Stimulated activated CD8-positive, alpha-beta memory T cell treated with anti-CD3 and anti-CD28 coated beads, Interleukin-4, amount 100 ng/mL, for 1 hour (primary cell): ENCODE measurements at places on chromosomes 12 and 14.

DNA sequence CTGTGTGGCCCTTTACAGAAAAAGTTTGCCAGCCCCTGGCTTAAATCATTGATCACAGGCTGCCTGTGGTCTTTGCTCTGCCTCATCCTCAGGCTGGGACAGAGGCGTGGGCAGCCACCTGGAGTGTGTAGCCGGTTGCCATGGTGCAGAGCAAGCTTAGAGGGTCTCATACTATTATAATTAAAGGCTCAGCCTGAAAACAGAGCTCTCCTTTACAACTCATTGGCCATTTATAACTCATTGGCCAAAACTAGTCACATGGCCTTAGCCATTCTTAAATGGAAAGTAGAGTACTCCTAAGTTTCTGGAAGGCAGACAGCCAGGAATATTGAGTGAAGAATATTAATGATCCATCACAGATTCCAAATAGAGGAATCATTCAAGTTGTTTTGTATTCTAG, 3.0 kb downstream of the HSP90B1 start:
- DNase-seq: no peak

GRCh38 chr12:115763376-115763775, 514.1 kb downstream of the MED13L start:
- DNase-seq: no peak

DNA sequence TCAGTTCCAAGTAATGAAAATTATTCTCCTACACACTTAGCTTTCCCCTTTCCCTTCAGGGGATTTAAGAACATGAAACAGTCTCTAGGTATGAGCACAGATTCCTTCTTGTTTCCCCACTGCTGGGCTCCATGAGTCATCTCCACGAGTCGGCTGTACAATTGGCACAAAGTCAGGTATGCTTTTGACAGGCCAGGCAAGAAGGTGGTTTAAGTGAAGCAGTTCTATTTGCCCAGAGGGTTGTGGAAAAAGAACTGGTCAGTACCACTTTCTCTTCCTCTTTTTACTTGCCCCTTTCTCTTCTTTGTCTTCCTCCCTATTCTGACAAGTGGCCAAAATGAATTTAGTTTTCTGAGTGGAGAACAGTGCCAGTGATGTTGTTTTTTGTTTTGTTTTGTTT, 16.3 kb downstream of the DYNC1H1 start:
- DNase-seq: no peak

DNA sequence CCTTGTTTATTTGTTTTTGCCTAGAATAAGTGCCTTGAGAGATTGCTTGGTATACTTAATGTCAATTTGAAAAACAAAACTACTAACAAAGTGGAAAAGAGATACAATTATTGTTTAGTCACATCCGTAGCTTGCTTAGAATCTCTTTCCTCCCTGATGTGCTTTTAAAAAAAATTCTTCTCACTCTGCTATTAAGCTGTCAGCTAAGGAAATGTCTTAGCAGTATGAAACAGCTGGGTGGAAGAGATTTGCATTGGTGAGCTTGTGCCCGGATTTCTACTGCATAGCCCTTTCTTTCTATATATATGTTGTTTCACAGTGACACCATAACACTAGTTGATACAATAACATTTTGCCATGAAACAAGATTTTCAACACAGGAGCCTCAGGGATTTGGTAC, 229.4 kb upstream of the RGS6 start:
- DNase-seq: no peak

DNA sequence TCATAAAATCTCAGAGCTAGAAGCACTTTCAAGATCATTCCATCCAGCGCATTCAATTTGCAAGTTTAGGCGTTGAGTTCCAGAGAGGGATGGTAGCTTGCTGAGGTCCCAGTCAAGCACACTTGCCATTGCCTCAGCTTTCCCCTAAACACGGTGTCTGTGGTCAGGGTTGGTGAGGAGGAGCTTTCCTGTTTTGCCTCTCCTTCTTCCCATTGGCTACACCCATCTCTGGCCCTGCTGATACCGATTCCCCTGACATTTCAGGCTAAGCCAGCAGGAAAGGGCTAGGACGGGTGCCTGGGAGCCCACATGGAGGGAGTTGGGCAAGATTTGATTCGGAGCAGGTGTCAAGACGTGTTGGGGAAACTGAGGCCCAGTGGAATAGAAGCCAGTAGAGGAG, 9.1 kb downstream of the NFATC4 start:
- DNase-seq: no peak
